Renal pelvis (tissue), 12 donors: ENCODE measurements at places on chromosomes 2 and 18. TPM values are rescaled to one million over a fixed set of nuclear protein-coding genes. Genes with fewer than 3 reads are reported as not detected.

GRCh38 chr2:16104315-16104948 is 164.1 kb downstream of the MYCN start:
- DNase-seq: no peak

DNA sequence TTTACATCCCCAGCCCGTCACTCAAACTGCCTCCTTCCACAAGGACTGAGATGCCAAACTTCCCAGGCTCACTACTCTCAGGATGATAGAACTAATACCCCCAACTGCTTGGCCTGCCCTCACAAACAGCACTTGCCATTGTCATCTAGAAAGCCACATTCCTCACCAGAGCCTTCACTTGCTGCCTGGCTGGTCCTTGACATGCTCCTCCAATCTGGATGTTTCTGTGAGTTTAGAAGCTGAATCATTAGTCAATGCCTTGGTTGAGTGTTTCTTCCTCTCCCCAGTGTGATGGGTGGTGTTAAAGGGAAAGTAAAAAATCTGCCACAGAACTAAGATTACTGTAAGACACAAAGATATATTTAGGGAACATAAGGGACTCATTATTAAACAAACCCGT is 52.5 kb downstream of the MARCHF4 start:
- DNase-seq: no peak

- no peak for DNase-seq
Observed at GRCh38 chr2:78263571-78263970, 741.4 kb upstream of the LRRTM4 start.

- no peak for DNase-seq
Observed at GRCh38 chr2:65402323-65402722, 30.1 kb downstream of the SPRED2 start.

- no peak for DNase-seq
Observed at GRCh38 chr2:40367032-40367431, 84.9 kb downstream of the SLC8A1 start.

DNA sequence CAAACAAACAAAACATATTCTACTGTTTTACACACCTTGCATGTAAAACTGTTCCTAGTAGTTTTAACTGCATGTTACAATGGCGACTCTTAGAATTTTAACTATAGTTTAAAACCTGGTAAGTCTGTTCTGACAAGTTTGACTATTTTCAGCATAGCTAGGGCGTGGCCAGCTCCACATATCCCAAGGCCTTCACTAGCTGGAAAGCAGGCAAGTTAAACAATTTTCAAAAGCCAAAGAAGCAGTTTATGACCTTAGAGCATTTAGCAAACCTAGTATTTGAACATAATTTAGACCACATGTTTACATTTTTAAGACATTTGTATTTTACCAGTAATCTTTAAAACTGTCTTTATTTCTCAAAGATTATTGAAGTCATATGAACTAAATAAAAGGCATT is 402.8 kb upstream of the SYT4 start:
- no peak for DNase-seq

DNA sequence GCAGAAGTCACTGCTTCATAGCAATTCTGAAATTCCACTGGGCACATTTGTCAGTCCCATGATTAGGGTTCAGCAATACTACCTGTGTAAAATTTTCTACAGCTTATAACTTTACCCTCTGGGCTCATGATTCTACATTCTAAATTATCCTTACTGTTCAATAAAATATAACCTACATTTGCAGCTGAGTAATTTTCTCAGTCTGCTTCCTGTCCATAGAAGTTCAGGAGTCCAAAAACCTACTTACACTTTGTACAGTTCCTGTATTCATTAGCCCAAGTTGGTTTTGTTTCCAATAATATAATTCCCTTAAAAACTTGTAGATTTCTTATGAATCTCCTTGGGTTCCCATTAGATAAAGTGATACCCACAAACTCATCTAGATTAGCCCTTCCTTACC is 295.3 kb downstream of the SP3 start:
- no peak for DNase-seq

DNA sequence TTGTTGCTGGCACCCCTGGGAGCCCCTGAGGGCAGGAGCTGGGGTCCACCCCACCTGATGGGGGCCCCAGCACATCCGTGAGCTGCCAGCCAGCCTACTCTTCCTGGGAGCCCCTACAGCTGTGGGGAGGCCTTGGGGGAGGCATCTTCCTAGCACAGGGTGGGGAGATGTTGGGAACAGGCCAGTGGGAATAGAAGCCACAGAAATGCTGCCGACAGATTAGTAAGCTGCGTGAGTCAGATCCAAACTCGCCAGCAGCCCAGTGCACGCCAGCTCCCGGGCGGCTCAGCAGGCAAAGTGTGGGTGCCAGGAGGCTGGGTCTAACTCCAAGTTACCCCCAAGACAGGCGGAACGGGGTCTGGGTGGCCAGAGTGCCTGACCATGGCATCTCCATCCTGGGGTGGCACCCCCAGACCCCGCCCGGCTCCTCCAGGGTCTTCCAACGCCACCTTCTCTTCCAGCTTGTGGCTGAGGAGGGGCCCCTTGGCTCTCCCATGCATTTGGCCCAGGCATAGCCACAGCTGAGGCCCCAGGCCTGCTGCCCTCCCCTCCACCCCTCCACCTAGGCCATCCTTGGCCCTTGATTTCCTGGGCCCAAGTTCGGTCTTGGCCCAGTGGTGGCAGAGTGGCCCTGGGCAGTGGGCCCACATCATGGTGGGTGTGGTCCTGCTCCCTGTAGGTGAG is 15.3 kb downstream of the CROCC2 start:
- no peak for DNase-seq

- DNase-seq: peak; percentile 39
Observed at GRCh38 chr2:24920098-24920808, at the start of gene ADCY3. TSS of gene ADCY3 (minus strand) at chr2:24920237. CDS start at chr2:24918987, 1,250 bp downstream.

GRCh38 chr18:21762181-21762772 is 21.7 kb downstream of the MIB1 start:
- DNase-seq: no peak

DNA sequence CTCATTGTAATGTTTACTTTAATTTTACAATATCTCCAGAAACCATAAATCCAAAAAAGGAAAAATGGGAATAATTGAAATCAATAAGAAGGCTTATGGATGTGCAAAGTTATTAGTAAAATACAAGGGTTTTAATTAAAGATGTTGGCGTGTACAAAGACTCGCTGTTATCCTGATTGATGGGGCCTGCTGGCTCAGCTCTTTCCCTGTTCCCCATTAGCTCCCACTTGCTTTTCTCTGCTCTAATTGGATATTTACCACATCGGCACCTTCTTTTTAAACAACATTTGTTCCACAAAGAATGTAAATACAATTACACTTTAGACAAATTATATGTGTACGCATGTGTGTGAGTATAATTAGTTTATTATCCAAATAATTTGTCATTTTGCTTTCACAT is 796.6 kb downstream of the ERBB4 start:
- DNase-seq: no peak

GRCh38 chr18:31576670-31577069 is 15.0 kb upstream of the TTR start:
- no peak for DNase-seq

- no peak for DNase-seq
Observed at GRCh38 chr2:215828528-215829184, 184.7 kb downstream of the MREG start.

GRCh38 chr2:33475224-33476130 is 972 bp upstream of the RASGRP3 start:
- peak; percentile 89 for DNase-seq

- DNase-seq: no peak
Observed at GRCh38 chr2:147273106-147273505, 571.7 kb upstream of the ACVR2A start.

- DNase-seq: no peak
Observed at GRCh38 chr2:200828572-200829257, 17.0 kb downstream of the BZW1 start.

SLC11A1 gene
- polyA plus RNA-seq: 0.87 TPM

COL4A4 gene
- 50.9 TPM for polyA plus RNA-seq

AQP12A gene
- polyA plus RNA-seq: 0.30 TPM

KLHL30 gene
- polyA plus RNA-seq: 0.36 TPM
